ENCODE measurements at places on chromosomes 11 and 22. TPM values are rescaled to one million over a fixed set of nuclear protein-coding genes. Genes with fewer than 3 reads are reported as not detected.

DNA sequence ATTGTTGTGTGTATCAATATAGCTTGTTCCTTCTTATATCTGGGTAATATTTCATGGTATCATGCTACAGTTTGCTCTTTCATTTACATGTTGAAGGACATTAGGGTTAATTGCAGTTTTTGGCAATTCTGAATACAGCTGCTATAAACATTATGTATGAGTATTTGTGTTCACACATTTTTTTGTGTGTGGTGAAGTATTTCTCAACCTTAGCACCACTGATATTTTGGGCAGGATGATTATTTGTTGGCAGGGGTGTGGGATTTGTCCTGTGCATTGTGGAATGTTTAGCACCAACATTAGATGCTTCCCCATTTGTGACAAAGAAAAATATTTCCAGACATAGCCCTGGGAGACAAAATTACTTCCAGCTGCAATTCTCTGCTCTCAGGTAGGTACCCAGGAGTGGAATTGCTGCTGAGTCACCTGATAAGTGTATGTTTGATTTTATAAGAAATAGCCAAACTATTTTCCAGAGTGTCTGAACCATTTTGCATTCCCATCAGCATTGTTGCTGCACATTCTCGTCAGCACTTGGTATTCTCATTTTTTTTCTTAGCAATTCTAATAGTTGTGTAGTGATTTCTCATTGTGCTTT is 128.2 kb downstream of the SNX19 start:
- no peak for DNase-seq
- H3K4me1 ChIP-seq: peaks cover 7% of the 10 kb centered on the region
- no peaks in the 10 kb centered on the region for H3K27me3 ChIP-seq
- no peak overlapping the region for H3K27ac ChIP-seq
- H3K36me3 ChIP-seq: no peaks in the 10 kb centered on the region

SCYL1 gene
- total RNA-seq: 128 TPM

DNA sequence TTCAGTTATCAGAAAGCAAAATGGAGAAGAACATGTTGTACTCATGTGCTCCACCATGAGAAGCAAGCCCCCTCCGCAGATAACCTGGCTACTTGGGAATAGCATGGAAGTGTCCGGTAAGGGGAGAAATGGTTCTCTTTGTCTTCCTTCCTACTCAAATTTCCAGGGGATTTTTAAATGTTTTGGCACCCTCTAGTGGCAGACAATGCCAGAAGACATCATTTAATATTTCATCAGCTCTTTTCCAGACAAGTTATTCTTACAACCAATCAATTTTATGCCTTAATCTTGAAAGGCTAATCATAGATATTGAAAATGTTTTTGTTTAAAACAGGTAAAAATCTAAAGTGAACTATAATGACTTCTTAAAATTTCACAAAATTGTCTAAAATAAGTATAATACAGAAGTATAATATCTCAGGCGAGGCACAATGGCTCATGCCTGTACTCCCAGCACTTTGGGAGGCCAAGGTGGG is 15.7 kb downstream of the CRTAM start:
- no peaks in the 10 kb centered on the region for H3K4me1 ChIP-seq
- no peaks in the 10 kb centered on the region for H3K27me3 ChIP-seq
- DNase-seq: no peak
- H3K4me3 ChIP-seq: no peak overlapping the region
- H3K27ac ChIP-seq: no peak overlapping the region

DNA sequence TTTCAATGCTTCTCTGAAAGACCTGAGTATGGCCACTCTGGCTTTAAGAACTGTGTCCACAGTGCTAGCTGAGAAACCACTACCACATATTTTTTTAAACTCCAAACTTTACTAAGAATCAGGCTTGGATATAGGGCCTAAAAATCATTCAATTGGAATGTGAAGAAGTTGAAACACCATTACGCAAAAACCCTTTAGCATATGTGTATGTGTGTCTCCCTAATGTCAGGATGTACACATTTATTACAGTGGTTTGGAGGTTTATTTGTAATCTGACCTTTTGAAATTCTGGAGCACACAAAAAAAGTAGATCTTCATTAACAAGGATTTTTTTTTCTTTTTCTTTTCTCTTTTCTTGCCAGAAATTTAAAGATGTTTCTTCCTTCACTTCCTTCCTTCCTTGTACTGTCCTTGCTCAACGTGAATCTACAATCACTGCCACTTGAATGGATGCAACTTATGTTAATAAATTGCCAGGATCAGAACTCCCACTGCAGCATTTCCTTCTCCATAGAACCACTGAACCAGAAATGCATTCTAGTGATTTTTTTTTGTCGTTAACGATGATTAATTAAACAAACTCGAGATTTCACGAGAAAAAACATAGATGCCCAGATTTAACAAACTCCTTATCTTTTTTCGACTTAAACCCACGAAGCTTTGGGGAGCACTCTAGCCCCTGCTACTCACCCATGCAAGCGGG is 3.1 kb upstream of the ADM start:
- DNase-seq: no peak
- no peaks in the 10 kb centered on the region for H3K27me3 ChIP-seq
- peak overlapping the region; percentile 84 for H3K4me3 ChIP-seq

DNA sequence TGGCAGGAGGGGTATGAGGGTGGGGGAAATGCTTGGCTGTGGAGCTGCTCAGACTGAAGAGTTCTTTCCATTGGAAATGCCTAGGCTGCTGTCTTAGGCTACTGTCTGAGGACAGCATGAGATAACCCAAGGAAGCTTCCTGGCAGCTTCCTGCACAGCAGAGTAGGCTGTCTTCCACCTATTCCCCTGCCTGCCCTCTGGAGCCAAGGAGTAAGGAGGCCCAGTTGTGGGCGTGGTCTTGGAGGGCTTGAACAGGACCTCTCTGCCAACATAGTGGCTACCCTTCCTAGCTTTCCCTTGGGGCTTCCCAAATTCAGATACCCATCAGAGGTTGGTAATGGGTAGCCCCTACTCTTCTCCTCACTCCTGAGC is 25.9 kb downstream of the PHLDB1 start:
- H3K27ac ChIP-seq: peak overlapping the region; percentile 57
- peaks cover 91% of the 10 kb centered on the region for H3K36me3 ChIP-seq
- H3K27me3 ChIP-seq: no peaks in the 10 kb centered on the region
- no peak for DNase-seq
- peaks cover 50% of the 10 kb centered on the region for H3K4me1 ChIP-seq

GLYATL2 gene
- total RNA-seq: not detected

TENM4 gene
- 36.3 TPM for total RNA-seq

- no peak overlapping the region for H3K4me3 ChIP-seq
- H3K27ac ChIP-seq: no peak overlapping the region
- H3K4me1 ChIP-seq: no peaks in the 10 kb centered on the region
- no peak for DNase-seq
These were observed 138.1 kb downstream of the SHANK2 start for GRCh38 chr11:71114124-71114851.

GRCh38 chr11:77038029-77038824 is 4.0 kb downstream of the B3GNT6 start:
- H3K4me3 ChIP-seq: no peak overlapping the region
- H3K27ac ChIP-seq: no peak overlapping the region
- H3K27me3 ChIP-seq: no peaks in the 10 kb centered on the region
- no peak for DNase-seq

DNA sequence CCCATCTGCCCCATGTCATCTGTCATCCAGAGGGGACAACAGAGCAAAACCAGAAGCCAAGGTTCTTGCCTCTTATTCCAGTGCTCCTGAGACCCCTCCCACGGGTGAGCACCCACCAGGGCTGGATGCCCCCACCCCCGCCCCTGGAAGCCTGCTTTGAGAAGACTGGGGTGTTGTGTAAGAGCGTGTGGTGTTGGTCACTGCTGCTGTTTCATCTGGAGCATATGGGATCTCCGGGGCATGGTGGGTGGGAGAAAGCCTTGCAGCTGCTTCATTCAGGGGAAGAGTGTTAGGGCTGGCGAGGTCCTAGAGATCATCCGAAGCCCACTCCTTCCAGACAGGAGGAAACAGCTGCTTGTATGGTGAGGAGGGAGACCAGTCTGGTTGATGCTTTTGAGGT is 54.1 kb downstream of the CHRDL2 start:
- H3K36me3 ChIP-seq: no peaks in the 10 kb centered on the region
- no peak overlapping the region for H3K4me3 ChIP-seq
- peaks cover 19% of the 10 kb centered on the region for H3K4me1 ChIP-seq
- no peak for DNase-seq
- H3K27me3 ChIP-seq: no peaks in the 10 kb centered on the region

USH1C gene
- total RNA-seq: not detected

DNA sequence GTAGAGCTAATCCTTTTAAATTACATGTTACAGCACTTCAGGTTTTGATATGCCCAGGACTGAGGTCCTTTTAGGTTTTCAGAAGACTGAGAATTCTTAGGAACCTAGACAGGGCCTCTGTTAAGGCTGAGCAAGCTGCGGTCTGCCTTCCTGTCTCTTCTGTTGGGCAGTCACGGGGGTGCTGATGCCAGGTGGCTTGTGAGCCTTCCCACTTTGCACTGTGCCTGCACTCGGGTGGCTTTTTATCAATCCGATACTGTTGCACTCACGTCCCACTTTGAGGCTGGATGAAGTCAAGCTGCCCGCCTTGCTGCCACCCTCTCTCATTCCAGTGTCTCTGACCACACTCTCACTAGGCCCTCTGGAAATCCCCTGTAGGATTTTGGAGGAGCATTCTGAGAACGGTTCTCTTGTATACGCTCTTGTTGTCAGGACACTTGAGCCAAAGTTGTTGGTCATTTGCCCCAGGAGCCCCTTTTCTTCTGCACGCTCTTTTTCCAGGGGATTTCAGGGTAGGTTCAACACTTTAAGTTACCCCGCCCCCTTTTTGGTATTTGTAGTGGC is 141.8 kb downstream of the TEAD1 start:
- no peak overlapping the region for H3K4me3 ChIP-seq
- H3K27ac ChIP-seq: peak overlapping the region; percentile 88
- no peak for DNase-seq
- no peaks in the 10 kb centered on the region for H3K36me3 ChIP-seq
- H3K27me3 ChIP-seq: no peaks in the 10 kb centered on the region
- peaks cover 54% of the 10 kb centered on the region for H3K4me1 ChIP-seq

DNA sequence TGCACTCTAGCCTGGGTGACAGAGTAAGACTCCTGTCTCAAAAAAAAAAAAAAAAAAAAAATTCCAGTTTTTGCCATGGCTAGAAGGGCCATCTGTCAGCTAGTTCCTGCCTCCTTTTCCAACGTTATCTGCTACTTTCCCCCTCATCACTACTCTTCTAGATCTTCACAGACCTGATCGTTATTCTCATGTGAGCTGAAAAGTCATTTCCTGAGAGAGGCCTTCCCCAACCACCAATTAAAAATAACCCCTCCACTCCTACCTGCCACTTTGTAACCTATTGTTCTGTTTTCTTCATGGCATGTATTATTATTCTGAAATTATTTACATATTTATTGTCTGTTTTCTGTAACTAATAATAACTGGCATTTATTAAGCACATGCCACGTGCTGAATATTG is 24.2 kb downstream of the SGSM3 start:
- no peaks in the 10 kb centered on the region for H3K36me3 ChIP-seq
- H3K27me3 ChIP-seq: no peaks in the 10 kb centered on the region
- no peaks in the 10 kb centered on the region for H3K4me1 ChIP-seq
- H3K4me3 ChIP-seq: no peak overlapping the region
- no peak for DNase-seq
- H3K27ac ChIP-seq: no peak overlapping the region

ZP1 gene
- not detected for total RNA-seq

- no peaks in the 10 kb centered on the region for H3K36me3 ChIP-seq
- H3K27me3 ChIP-seq: no peaks in the 10 kb centered on the region
- H3K4me3 ChIP-seq: no peak overlapping the region
- H3K4me1 ChIP-seq: no peaks in the 10 kb centered on the region
These were observed 17.9 kb upstream of the FGF19 start for GRCh38 chr11:69721745-69722144.

DNA sequence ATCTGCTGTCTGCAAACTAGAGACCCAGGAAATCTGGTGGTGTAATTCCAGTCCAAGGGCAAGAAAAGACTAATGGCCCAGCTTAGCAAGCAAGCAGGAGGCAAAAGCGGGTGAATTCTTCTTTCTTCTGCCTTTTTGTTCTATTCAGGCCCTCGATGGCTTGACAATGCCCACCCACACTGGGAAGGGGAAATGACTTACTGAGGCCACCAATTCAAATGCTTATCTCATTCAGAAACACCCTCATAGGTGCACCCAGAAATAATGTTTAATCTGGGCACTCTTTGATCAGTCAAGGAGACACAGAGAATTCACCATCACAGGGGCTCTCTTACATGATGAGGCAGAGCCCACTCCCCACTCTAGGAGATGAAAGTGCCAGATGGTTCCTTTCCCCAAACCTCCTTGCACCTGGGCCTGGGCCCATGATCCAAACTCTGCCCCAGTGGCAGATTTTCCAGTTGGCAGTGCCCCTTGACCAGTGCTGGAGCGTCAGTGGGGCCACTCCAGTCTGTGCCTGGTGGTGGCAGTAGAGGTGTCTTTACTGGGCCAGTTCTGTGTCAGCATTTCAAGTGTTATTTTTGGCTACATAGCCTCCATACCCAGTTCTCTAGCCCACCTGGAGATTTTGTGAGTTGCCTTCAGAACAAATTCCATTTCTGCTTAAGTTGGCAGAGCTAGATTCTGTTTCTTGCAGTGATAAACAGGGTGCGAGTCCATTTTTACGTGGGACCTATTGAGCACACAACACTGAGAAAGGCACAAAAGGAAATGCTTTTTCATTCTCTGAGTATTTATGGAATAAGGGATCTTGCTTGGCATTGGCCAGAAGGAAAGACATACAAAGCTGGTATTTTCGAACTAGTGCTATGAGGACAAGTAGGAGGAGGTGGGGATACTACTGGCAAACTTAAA is 7.5 kb downstream of the ELMOD1 start:
- H3K4me3 ChIP-seq: no peak overlapping the region
- peaks cover 25% of the 10 kb centered on the region for H3K27me3 ChIP-seq
- no peaks in the 10 kb centered on the region for H3K36me3 ChIP-seq
- no peak overlapping the region for H3K27ac ChIP-seq
- no peak for DNase-seq

GRCh38 chr11:125638315-125638714 is 13.4 kb downstream of the CHEK1 start:
- no peak overlapping the region for H3K27ac ChIP-seq

TP53I11 gene
- total RNA-seq: 65.5 TPM

DNA sequence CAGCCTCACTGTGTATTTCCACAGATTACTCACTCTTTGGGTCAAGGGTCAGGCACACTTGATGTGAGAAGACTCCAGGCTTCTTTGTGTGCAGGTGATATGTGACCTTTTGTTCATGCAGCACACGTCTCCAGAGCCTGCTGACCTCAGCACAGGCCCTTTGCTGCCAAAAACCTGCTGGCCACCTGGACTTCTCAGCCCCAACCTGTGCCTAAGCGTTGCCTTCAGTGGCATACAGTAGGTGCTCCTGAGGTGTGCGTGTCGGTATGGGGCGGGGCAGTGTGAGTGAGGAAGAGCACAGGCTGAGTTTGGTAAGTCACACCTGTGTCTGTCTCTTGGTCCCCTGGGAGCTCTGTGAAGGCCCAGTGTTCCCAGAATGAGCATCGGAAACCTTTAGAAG is 58.1 kb downstream of the WNT11 start:
- no peaks in the 10 kb centered on the region for H3K36me3 ChIP-seq
- H3K27ac ChIP-seq: no peak overlapping the region
- H3K4me1 ChIP-seq: no peaks in the 10 kb centered on the region
- H3K4me3 ChIP-seq: no peak overlapping the region
- H3K27me3 ChIP-seq: no peaks in the 10 kb centered on the region
- no peak for DNase-seq

CTSW gene
- total RNA-seq: 1.5 TPM

GRCh38 chr11:72227316-72228228 is 3.0 kb downstream of the INPPL1 start:
- H3K4me1 ChIP-seq: peaks cover 11% of the 10 kb centered on the region
- peak overlapping the region; percentile 34 for H3K27ac ChIP-seq
- no peak for DNase-seq
- H3K4me3 ChIP-seq: no peak overlapping the region
- H3K36me3 ChIP-seq: peaks cover 23% of the 10 kb centered on the region

All from tibial nerve (tissue), 4 donors.